Activated T-helper 17 cell treated with anti-CD3 and anti-CD28 coated beads, Interleukin-2, amount 50 U/mL, for 72 hours (primary cell): ENCODE measurements at places on chromosomes 5 and 9. TPM values are rescaled to one million over a fixed set of nuclear protein-coding genes. Genes with fewer than 3 reads are reported as not detected.
A peak's percentile ranks its signal among the peaks of the same experiment; 100 is the strongest.

GRCh38 chr9:130128251-130128650 is 44.0 kb upstream of the NCS1 start:
- peak; percentile 88 for ATAC-seq

GRCh38 chr5:112310746-112311145 is 108.3 kb downstream of the EPB41L4A start:
- no peak for ATAC-seq

DNA sequence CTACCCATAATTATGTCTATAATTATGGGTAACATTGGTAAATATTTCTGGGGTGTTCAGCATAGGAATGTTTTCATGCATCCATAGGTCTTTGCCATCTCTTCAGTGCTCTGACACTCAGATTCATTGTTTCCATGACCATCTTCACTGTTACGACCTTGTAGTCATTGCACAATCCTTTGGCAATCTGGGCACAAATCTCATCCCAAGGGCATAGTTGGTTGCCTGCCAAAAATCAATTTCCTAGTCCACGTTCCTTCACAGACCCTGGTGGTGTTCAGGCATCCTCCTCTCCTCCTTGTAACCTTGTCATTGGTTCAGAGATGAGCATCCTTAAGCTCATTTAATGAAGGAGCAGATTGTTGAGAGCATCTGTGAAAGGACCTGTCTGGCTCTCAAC is 1400.7 kb downstream of the CDH12 start:
- ATAC-seq: no peak

DNA sequence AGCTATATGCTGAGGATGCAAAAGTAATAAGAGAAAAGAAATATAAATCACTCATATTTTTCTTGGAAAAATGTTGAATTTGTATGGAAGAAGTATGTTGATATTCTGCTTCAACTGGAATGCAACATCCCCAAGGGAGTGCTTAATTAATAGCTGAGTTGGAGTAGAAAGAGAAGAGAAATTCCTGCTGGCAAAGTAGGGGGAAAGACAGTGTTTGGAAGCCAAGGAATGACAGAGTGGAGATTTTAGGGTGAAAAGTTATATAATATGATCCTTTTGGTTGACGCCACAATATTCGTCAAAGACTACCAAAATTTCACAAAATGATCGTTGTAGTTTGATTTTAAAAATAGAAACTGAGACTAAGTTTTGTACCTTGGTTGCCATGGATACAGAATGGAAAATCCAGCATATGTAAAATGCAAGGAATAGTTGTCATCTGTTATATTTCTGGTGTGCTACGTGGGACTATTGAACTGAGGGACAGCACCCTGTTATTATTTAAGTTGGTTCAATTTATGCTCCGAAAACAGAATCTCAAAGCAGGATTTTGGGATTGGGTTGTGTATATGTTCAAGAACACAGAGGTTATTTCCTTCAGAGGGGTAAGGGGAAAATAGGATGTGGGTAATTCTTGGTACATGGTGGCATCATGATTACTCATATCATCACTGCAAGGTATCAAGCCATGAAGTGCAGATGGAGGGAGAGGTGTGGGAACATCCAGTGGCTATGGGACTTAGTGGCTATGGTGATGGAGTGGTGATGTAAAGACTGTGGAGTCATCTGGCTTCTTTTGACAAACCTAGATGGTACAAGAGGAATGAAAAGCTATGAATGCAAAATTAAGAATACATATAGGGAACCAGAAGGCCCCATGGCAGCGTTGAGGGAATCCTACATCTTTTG is 61.0 kb downstream of the SUB1 start:
- ATAC-seq: peak; percentile 72

DNA sequence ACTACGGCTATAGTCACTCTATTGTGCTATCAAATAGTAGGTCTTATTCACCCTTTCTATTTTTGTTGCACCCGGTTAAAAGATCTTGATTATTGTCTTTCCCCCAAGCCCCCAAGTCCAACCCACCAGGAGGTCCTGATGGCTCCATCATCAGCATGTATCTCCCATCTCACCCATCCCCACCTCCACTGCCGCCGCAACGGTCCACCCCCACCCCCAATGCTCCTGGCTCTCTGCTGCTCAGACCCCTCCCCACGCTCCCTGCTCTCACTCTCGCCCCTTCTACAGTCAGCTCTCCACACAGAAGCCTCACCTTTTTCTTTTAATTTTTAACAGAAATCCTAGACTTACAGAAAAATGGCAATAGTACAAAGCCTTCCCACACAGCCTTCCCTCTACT is 51.5 kb upstream of the SH3PXD2B start:
- ATAC-seq: no peak

DNA sequence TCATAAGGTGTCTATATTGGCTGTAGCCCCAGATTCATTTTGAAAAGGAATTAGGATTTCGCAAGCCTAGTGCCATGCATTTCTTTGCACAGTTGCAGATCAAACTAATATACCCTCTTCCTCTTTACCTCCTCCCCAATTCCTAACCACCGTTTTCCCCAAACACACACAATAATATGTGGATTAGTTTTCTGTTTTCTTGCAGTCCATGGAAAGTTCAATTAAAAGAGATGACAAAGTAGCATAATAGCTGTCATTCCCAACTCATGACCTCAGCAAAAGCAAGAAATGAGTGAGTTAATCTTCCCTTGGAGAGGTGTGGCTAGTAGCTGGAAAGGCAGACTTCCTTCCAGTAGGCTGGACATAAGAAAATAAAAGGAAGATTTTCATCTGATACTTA is 349.1 kb downstream of the TMEM232 start:
- no peak for ATAC-seq

- ATAC-seq: no peak
Measured at GRCh38 chr9:95506428-95506677, 10.4 kb downstream of the PTCH1 start.

GRCh38 chr5:1761453-1761755 is 38.2 kb downstream of the MRPL36 start:
- ATAC-seq: no peak

DNA sequence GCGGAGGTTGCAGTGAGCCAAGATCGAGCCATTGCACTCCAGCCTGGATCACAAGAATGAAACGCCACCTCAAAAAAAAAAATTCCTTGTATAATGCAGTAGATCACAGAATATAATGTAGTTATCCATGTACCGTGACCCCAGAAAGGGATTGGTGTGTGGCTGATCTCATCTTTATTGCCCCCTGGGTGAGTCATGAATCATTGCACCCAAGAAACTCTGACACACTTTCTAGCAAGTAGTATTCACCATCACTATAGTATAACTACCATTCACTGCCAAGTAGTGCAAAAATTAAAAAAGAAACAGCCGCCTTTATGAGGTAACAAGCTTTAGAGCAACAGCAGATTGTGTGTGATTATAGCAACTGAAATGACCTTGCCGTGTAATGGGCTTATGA is 23.7 kb upstream of the ANKH start:
- ATAC-seq: no peak

The CDC25C gene
- 19.7 TPM for total RNA-seq

The RFESD gene
- 4.2 TPM for total RNA-seq

The FBXL7 gene
- not detected for total RNA-seq

The F2RL1 gene
- 1.9 TPM for total RNA-seq

The CKMT2 gene
- total RNA-seq: not detected

The TMEM8B gene
- 6.8 TPM for total RNA-seq
